ENCODE measurements at places on chromosomes 5 and 9.

- no peak for DNase-seq
Measured at GRCh38 chr9:127104581-127105311, 17.7 kb downstream of the ANGPTL2 start.

- DNase-seq: peak; percentile 79
Measured at GRCh38 chr5:142770650-142771609, 753 bp downstream of the ARHGAP26 start.

- no peak for DNase-seq
Measured at GRCh38 chr5:145499483-145499882, 335.7 kb downstream of the PRELID2 start.

GRCh38 chr5:164688437-164688836 lies 1183.0 kb downstream of the MAT2B start:
- no peak for DNase-seq

DNA sequence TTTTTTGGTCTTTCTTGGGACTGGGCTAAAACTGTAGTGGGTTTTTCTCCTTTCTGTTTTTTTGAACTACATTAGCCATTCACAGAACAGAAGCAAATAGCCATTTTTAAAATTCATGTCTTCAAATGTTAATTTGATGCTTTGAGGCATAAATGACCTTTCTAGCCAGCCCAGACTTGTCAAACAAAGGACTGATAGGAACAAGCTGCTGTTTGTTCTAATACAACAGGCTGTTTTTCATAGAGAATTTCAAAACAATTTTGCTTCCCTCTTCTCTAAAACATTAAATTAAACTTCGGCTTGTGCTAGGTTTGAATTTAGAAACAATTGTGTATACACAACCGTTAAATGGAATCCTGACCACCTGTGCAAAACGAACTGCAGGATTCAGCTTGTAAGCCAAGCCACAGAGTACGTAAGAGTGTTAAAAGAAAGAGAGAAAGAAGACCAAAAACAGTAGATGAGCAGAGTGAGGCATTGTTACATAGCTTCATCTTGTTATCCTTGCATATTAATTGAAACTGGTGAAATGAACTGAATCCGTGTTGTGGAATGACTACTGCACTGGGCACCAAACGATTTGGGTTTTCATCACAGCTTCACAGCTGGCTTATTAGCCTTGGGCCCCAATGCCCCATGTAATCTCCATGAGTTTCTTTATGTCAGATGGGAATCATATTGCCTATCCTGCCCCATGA lies 100.0 kb downstream of the ZSWIM6 start:
- DNase-seq: no peak

DNA sequence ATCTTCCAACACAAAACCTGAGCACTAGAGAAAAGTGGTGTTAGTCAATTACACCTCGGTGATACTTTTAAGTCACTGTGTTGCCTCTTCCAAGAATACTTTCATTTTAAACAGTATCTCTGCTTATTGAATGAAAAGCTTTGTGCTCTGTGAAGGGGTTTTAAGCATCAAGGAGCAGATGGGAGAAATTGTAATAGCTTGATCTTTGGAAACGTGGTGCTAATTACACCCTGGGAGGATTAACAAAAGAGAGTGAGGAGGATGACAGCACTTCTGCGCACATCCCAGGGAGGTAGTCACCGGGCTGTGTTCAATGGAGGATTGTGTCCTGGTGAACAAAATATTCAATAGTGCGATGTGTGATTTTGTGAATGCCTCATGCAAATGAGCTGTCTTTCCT lies 477.4 kb upstream of the ADAMTS16 start:
- no peak for DNase-seq

DNA sequence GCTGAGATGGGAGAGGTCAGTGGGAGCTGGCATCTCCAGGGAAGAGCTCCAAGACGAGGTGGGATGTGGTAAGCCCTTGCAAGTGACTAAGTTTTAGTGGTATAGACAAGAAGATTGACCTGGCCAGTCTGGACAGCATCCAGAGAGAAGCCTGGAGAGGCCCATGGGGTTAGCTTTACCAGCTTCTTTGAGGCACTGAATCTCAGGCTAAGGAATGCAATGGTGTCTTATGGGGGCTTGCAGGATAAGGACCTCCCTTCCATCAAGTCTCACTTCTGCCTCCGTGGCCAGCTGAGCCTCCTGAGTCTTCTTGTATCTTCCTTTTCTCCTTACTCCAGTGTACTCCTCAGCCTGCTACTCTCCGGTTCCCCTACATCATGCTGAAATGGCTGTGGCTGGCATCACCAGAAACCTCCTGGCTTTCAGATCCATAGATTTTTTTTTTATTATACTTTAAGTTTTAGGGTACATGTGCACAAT lies 56.5 kb upstream of the JADE2 start:
- no peak for DNase-seq

DNA sequence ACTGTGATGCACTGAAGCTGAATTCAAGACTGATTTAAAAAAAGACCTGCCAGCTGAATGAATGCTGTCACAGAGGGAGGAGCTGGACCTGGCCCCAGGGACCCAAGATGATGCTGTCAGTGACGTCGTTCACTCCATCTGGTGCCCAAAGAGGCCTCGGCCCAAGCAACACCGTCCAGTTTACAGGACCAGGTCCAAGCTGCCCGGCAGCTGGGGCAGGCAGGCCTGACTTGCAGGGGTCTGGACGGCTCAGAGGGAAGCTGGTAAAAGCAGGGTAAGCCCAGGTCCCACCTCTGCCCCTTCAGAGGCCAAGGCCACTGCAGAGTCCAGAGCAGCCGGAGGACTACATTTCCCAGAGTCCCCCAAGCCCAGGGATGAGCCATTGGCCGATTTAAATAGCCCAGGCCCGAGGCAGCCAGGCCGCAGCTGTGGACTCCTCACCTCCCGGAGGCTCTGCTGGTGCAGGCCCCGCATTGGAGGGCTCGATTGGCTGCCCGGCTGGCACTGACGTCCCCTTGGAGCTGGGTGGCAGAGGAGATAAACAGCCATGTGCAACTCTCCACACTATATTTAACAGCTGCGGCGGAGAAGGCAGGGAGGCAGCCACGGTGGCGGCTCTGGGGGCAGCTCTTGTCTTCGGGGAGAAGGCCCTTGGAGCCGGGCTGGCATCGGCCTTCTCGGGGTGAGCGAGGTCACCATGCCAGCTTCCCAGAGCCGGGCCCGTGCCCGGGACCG lies at the start of gene PLPP7:
PLPP7 (plus strand) TSS at position 423 of the 735 bp plus-strand sequence; CDS start at position 698, 275 bp downstream.
- peak; percentile 74 for DNase-seq

- DNase-seq: no peak
Measured at GRCh38 chr5:108638021-108638420, 109.7 kb upstream of the FER start.

DNA sequence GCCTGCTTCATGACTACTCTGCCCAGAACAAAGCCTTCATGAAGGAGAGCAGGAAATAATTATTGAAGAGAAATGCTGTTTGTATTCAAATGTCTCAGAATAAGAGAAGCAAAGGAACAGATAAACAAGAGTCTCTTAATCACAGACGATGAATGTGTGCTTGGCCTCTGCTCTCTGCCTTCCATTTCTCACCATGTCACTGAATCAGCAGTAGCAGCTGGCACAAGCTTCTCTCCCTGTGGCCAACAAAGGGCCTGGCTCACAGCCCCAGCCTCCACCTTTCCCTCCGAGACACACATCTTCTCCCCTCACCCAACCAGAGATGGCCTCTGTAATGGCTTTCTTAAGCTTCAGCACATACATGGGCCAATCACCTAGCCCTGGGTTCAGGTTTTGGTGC lies 128.1 kb upstream of the SLIT3 start:
- no peak for DNase-seq

GRCh38 chr5:170275376-170275994 lies 22.1 kb downstream of the LCP2 start:
- DNase-seq: no peak

- no peak for DNase-seq
Measured at GRCh38 chr9:17928768-17929167, 349.9 kb downstream of the SH3GL2 start.

GRCh38 chr9:88628811-88629210 lies 93.8 kb downstream of the NXNL2 start:
- DNase-seq: no peak

GRCh38 chr9:87701931-87702421 lies 23.9 kb upstream of the CTSL start:
- peak; percentile 63 for DNase-seq

DNA sequence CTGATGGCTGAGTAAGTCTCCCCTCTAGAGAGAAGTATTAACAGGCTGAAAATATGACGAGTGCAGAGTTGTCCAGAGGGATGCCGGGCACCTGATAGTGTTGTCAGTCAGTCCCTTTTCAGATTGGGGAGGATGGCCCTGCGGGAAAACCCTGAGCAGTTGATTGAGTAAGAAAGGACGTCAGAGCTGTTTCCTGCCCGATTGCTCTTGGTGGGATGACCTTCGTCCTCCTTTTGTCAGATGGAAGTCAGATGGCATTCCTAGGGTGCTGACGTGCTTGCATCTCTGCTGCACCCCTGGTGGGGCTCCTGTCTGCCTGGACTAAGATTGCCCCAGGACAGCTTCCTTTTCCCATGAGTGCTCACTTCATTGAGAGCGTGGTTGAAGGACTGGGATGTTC lies 9.8 kb downstream of the ZNF354B start:
- no peak for DNase-seq

GRCh38 chr5:102975045-102975444 lies 144.9 kb downstream of the GIN1 start:
- no peak for DNase-seq

- DNase-seq: peak; percentile 71
Measured at GRCh38 chr9:2016408-2017330, 1.5 kb downstream of the SMARCA2 start.

- DNase-seq: no peak
Measured at GRCh38 chr5:40206030-40206429, 473.7 kb upstream of the PTGER4 start.

- no peak for DNase-seq
Measured at GRCh38 chr9:38644601-38645000, 24.2 kb upstream of the ANKRD18A start.

GRCh38 chr5:39520232-39520572 lies 95.4 kb upstream of the DAB2 start:
- no peak for DNase-seq

- DNase-seq: peak; percentile 89
Measured at GRCh38 chr5:151157426-151158286, at the start of gene ANXA6. Gene ANXA6 (minus strand): TSS chr5:151157779. CDS start chr5:151147901, 9,878 bp downstream.

GRCh38 chr5:91441082-91441481 lies 58.0 kb upstream of the ARRDC3 start:
- DNase-seq: no peak

- no peak for DNase-seq
Measured at GRCh38 chr9:93270976-93271375, 87.0 kb downstream of the WNK2 start.

DNA sequence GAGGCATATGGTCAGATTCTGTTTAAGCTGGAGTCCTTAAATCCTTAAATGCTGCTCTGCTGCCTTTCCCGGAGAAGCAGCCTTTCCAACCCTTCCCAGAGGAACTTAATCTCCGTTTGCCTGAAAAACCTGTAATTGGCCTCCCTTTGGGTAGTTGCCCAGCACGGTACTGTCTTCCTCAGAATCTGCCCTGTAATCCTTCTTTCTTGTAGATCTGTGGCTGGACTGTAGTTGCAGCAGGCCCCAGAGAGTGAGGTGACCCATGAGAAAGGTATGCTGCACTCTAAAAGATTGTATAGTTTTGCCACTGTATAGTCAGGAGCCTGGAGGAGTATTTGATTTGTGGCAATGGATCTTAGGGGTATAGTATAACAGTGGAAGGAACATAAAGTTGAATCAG lies 11.7 kb downstream of the SPIN1 start:
- no peak for DNase-seq

- no peak for DNase-seq
Measured at GRCh38 chr5:180519098-180519497, 24.9 kb downstream of the CNOT6 start.

GRCh38 chr5:132782101-132782500 lies 5.1 kb upstream of the SEPTIN8 start:
- no peak for DNase-seq

- DNase-seq: no peak
Measured at GRCh38 chr9:106478727-106479126, 384.2 kb upstream of the ZNF462 start.
